Caco-2 (cell line): ENCODE measurements at places on chromosomes 6 and 20.

DNA sequence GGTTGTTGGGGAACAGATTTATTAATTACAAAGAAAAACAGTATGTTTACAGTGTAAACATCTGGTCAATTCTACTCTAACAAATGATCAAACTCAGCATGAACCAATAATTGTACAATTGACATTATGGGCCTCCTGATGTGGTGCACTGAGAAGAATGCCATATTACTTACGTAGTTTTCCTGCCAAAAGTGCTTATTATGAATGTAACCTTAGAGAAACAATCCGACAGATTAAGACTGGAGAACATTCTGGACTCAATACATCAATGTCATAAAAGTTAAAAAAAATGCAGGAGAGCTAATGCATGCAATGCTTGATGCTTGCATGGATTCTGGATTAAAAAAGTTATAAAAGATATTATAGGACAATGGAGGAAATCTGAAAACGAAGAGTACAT lies 69.0 kb downstream of the LYRM4 start:
- no peak for DNase-seq

DNA sequence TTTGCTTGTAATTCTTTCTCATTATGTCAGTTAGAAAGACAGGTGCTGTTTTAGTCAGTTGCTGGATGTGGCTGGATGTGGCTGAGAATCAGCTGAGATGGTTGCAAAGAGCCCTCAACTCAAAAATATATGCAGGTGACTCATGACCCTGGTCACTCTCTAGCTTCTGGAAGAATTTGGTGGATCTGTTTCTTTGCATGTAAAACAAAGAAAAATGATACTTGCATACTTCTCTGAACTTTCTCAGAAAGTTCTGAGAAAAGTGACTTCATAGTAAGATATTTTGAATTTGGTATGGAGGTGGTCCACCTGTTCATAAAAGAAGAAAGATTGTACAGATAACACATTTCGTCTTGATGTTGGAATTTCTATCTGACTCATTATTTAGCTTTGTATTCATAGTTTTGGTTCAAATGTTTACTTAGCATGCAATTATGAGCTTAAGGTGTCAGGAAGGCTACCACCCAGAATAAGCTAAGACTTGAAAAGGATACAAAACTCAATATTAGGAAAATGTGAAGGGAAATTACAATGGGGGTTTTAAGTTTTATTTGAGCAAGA lies 163.2 kb upstream of the OLIG3 start:
- DNase-seq: no peak

DNA sequence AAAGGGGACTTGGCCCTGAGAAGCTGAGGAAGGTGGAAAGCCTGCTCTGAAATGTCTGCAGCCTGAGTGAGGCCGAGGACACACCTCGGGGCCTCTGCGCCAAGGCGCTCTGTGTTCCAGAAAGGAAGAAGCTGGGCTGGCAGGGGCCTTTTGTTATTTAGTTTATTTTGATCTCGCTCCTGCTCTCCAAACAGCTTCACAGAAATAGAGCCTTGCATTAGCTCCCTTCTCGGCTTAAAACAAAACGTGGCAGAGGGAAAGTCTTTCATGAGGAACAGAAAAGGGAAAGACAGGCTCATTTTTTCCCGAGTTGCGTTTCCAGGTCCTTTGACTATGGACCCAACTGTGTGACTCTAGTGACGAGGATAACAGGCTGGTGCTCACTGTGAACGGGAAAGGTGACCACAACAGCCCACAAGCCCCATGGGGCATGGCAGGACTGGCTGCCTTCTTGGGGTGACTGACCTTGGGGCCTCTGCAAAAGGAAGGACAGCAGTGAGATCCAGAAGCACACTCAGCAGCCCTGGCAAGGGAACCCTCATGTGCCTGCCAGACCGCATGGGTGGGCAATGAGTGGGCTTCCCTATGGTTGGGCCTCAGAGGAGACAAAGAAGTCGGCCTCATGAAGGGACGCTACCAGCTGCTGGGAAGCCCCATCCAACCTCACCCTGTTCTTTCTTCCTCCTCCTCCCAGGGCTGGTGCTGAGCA lies 18.7 kb downstream of the LEMD2 start:
- no peak for DNase-seq

- DNase-seq: peak; percentile 47
Measured at GRCh38 chr6:44593539-44593944, 206.0 kb downstream of the CDC5L start.

DNA sequence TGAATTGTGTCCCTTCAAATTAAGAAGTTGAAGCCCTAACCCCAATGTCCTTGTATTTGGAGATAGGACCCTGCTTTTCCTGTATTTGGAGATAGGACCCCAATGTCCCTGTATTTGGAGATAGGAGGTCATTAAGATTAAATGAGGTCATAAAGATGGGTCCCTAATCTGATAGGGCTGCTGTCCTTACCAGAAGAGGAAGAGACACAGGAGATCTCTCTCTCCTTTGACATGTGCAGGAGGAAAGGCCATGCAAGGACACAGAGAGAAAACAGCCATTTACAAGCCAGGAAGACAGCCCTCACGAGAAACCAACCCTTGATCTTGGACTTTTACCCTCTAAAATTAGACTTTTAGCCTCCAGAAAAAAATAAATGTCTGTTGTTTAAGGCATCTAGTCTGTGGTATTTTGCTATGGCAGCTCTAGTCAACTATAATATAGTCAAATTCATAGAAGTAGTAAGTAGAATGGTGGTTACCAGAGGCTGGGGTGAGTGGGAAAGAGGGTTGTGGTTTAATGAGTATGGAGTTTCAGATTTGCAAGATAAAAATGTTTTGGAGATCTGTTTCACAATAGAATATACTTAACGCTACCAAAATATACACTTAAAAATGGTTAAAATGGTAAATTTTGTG lies 59.3 kb downstream of the UBE3D start:
- no peak for DNase-seq

- DNase-seq: no peak
Measured at GRCh38 chr20:9169409-9169808, 100.5 kb downstream of the PLCB4 start.

- DNase-seq: no peak
Measured at GRCh38 chr6:123323452-123324329, 313.1 kb downstream of the TRDN start.

- no peak for DNase-seq
Measured at GRCh38 chr20:53181866-53182376, 209.8 kb downstream of the TSHZ2 start.

DNA sequence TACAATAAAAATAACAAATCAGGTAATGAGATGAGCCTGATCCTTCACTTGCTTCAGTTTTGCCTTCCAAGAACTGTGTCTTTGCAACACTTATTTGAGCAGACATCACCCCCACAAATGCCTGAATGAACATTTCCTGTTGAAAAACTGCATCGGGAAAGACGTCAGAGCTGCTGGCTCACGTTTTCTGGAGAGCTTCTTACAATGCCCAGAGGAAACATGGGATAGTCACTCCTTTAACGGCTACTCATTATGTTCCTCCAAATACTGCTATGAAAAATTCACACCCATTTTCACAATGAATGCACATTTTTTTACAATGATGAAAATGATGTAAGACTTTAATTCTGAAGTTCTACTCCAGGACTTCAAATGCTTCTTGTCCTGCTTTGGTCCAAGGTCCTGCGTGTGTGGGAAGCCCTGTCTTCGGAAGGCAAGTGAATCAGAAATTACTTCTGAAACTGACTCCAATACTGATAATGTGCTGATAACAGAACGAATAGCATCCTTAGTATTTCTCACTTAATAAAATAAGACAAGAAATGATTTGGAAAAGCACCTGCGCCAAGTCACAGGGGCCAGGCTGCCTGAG lies 238.0 kb downstream of the ANKRD60 start:
- DNase-seq: no peak

DNA sequence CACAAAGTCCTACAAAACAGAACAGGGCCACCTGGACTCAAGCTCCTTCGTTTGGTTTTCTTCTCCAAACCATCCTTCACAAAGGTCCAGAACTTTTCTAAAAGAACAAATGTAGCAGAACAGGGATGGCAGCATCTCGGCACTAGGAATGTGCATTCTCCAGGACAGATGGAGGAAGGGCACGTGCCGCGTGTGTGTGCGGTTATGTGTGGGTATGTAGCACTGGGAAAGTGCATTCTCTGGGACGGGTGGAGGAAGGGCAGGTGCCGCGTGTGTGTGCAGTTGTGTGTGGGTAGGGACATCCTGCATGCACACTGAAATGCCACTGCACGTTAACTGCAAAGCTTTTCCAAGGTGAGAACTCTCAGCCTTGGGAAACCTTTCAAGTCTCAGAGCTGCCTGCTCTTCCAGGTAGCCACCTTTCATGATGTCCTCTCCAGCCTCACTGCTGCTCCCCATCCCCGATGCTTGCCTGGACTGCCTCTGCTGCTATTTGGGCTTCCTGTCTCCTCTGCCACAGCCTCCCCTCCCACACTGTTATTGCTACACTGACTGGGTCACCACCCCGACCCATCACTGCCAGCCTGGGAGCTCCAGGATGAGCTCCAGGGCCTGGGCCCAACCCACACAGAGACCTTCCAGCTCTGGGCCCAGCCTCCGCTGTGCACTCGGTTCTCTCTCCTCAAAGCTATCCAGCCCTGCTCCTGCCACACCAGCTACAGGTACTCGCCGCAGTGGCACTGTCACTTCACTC lies 47.6 kb downstream of the EZR start:
- DNase-seq: no peak

DNA sequence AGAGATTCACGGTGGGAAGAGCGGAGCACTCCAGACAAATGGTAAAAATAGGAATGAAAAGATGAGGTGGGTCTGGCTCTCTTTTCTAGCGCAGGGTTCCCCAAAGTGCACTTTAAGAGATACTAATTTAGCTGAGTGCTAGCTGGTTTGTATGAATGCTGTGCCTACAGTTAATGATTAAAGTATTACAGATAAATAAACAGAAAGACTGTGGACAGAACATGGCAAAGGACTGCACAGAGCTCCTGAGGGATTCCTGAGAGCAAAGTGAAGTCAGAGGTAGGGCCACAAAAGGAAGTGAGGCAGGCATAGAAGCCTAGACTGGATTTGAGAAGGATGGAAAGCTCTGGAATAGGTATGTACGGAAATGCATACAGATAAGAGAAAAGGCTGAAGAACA lies 114.5 kb downstream of the INSM1 start:
- no peak for DNase-seq

GRCh38 chr20:3250091-3250504 lies 11.1 kb upstream of the SLC4A11 start:
- DNase-seq: peak; percentile 65

- peak; percentile 11 for DNase-seq
Measured at GRCh38 chr6:150894935-150895552, 29.5 kb downstream of the MTHFD1L start.

- DNase-seq: no peak
Measured at GRCh38 chr6:129485746-129486145, 224.2 kb downstream of the ARHGAP18 start.

DNA sequence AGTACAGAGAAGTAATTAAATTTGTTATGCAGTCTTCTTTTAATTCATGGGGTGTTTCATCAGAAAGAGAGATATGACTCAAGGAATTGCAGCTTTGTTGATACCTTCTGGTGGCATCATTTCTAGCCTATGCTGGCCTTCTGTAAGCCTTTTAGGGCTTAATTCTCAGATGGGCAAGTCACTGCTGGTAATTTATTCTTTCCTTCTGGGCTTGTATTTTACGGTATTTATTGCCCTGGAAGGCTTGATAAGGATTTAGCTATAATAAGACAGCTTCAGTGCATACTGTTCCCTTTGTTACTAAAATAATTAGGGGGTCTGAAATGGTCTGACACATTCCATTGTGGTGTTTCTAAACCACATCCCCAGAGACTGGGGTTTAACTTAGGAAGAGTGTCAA lies 57.9 kb upstream of the EMILIN3 start:
- no peak for DNase-seq

DNA sequence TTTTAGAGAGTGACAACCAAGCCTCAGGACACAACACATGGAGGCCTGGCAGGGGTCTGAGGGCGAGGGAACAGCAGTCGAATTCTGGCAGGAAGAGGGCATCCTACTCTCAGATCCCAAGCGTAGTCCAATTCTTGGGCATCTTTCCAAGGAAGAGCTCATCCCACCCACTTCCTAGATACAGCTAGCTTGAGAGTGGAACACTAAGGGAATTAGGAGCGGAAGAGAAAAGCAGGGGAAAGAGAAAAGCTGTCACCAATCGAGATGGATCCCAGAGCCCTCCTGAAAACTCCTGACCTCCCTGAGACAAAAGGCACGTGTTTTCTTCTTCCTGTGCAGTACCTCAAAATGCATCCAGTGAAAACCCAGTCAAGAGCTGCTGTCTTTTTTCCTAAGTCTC lies 67.1 kb downstream of the GFOD1 start:
- DNase-seq: no peak
